Subcutaneous preadipocyte (primary cell): ENCODE measurements at places on chromosomes 6 and 20. TPM values are rescaled to one million over a fixed set of nuclear protein-coding genes. Genes with fewer than 3 reads are reported as not detected.

Gene CENPW
- 12.1 and 14.7 TPM in 2 replicates for total RNA-seq

Gene MYO6
- total RNA-seq: 7.0 and 8.6 TPM in 2 replicates

Gene PSMB1
- 286 and 362 TPM in 2 replicates for total RNA-seq

Gene PLCB4
- total RNA-seq: 0.78 and 1.5 TPM in 2 replicates

Gene POPDC3
- 23.7 and 24.6 TPM in 2 replicates for total RNA-seq

Gene MOCS1
- total RNA-seq: 11.8 and 12.5 TPM in 2 replicates

Gene ERVFRD-1
- total RNA-seq: not detected in 2 replicates

Gene ALDH5A1
- total RNA-seq: 0.37 and 0.39 TPM in 2 replicates

Gene APMAP
- 55.1 and 64.3 TPM in 2 replicates for total RNA-seq

Gene RIPOR3
- 2.2 and 19.8 TPM in 2 replicates for total RNA-seq

Gene TRDN
- total RNA-seq: not detected in 2 replicates

Gene SLC24A3
- under 0.01 and 0.37 TPM in 2 replicates for total RNA-seq

Gene NRN1
- total RNA-seq: 29.0 and 51.4 TPM in 2 replicates

Gene ENPP4
- total RNA-seq: 1.2 and 8.1 TPM in 2 replicates

Gene KCNB1
- under 0.01 TPM in 1 of 2 replicates, not detected in the other for total RNA-seq

Gene DEFB124
- total RNA-seq: not detected in 2 replicates

Gene SIRPB1
- total RNA-seq: 0.37 and 0.39 TPM in 2 replicates

Gene CST3
- total RNA-seq: 192 and 315 TPM in 2 replicates

Gene KCNK5
- 0.37 and 0.39 TPM in 2 replicates for total RNA-seq

Gene WDR46
- 90.0 and 92.3 TPM in 2 replicates for total RNA-seq
